ENCODE measurements at places on chromosomes 6 and 20.

DNA sequence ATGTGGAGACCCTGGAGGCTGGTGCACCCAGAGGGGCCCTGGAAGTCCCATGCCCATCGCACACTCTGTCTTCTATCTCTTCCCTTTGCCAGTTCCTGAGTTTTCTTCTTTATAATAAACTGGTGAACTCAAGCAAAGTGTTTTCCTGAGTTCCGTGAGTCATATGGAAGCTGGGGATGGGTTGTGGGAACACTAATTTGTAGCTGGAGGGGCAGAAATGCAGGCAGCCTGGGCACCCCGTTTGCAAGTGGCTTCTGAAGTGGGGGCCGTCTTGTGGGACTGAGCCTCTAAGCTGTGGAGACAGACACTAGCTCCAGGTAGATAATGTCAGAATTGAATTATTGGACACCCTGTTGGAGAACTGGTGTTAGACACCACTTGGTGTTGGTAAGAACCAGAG, 3.2 kb upstream of the PPP1R3G start:
- DNase-seq, result no peak

GRCh38 chr20:21126581-21126870, 644 bp downstream of the KIZ start:
- no peak for DNase-seq

GRCh38 chr6:37123957-37124729, 45.8 kb upstream of the PIM1 start:
- no peak for DNase-seq

- no peak for DNase-seq
Measured at GRCh38 chr20:24702501-24703283, 233.3 kb downstream of the SYNDIG1 start.

DNA sequence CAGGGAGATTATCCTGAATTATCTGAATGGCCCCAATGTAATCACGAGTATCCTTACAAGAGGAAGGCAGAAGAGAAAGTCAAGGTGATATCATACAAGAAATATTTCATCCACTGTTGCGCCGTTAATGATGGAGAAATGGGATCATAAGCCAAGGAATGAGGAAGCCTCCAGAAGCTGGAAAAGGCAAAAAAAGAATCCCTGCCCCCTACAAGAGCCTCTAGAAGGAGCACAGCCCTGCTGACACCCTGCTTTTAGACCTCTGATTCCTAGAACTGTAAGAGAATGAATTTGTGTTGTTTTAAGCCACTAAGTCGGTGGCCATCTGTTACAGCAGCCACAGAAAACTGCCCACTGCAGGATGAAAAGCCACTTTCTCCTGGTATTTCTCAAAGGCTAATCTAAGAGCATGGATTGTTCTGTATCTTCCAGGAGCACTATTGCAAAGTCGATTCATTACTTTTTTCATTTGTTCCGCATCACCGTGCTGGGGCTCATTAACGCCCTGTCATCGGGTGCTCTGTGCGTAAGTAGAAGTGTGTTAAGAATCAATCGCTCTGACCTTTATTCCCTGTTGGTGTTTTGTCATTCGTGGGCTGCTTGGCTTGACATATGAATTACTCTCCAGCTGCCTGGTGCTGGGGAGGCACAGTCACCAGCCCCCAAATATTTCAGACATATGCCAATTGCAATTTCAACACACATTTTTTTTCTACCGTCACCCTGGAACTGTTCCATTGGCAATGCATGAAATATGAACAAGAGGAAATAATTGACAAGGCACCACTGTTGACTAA, 117.0 kb downstream of the PCSK2 start:
- DNase-seq, result no peak

DNA sequence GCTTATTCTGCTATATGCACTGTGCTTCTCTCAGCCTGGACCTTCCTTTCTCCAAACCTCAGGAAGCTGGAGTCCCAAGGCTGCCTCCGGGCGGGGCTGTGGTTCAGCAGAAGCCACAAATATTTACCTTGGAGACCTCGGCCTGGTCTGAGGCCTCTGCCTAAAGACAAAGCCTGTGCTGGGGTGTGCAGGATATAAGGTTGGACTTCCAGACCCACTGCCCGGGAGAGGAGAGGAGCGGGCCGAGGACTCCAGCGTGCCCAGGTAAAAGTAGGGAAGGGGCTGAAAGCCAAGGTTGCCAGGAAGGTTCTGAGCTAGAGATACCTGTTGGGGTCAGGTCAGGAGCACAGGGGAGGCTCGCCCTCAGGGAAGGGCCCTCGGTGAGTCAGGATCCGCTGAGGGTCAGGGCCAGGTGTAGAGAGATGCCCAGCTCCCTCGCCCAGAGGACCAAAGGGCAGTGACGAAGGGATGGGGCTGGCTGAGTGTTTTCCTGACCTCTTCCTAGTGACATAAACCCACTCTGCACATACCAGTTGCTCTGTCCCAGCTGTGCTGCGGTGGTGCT, at the start of gene BPIFB1:
Gene BPIFB1 (plus strand): TSS at position 224 of the 565 bp plus-strand sequence. CDS start 2,860 bp downstream, outside the sequence.
- DNase-seq, result no peak

DNA sequence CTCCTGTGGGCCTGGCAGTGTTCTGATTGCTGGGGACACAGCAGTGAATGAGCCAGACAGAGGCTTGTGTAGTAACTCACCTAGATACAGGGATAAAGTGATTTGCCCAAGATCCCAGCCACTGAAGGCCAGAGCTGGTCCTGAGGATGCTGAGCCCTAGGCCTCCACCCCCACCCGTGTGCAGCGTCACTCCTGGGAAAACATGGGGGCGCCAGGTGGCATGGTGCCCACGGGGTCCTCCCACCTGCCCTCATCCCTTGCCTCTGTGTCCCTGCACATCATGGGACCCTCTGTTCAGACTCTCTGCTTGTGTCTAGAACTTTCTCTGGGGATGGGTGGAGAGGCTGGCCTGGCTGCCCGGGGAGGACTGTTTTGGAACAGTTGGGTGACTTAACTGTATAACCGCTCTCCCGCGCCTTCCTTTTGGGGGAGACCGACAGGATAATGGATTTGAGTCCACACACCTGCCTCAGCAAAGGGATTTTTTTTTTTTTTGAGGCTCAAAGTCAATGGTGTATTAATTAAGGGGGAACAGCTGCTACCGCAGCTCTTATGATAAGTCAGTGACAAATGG, 19.6 kb downstream of the LEMD2 start:
- DNase-seq, result no peak

- no peak for DNase-seq
Measured at GRCh38 chr6:75775219-75775618, 26.2 kb downstream of the MYO6 start.

GRCh38 chr6:7916959-7917358, 6.4 kb upstream of the TXNDC5 start:
- no peak for DNase-seq

GRCh38 chr20:356745-357144, 9.8 kb downstream of the NRSN2 start:
- DNase-seq, result no peak

- no peak for DNase-seq
Measured at GRCh38 chr20:15949391-15949790, 623.9 kb downstream of the KIF16B start.

DNA sequence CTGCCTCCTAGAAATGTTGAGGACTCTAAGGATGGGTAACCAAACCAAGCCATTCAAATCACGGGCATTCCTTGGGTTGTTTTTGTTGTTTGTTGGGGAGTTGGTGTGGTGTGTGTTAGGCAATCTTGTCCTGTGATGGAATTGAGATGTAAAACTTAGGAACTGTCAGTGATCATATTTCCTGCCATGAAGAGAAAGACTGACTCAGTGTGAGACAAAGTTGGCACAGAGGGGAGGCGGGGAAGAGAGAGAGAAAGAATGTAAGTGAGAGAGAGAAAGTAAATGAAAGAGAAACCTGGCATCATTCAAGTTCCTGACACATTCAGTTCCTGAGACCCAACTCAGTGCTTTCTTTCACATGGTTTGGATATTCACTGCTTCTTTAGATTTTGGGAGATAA, 21.6 kb upstream of the FBXO30 start:
- DNase-seq, result no peak
